B cell (primary cell): ENCODE measurements at places on chromosomes 1 and 21. TPM values are rescaled to one million over a fixed set of nuclear protein-coding genes. Genes with fewer than 3 reads are reported as not detected.

- DNase-seq = no peak
- H3K36me3 ChIP-seq = no peaks in the 10 kb centered on the region
- no peaks in the 10 kb centered on the region for H3K27me3 ChIP-seq
- H3K27ac ChIP-seq = no peak overlapping the region
Observed at GRCh38 chr1:17557986-17558385, 18.5 kb downstream of the ARHGEF10L start.

- DNase-seq = no peak
- H3K4me3 ChIP-seq = no peak overlapping the region
Observed at GRCh38 chr1:95504321-95504720, 270.3 kb downstream of the RWDD3 start.

DNA sequence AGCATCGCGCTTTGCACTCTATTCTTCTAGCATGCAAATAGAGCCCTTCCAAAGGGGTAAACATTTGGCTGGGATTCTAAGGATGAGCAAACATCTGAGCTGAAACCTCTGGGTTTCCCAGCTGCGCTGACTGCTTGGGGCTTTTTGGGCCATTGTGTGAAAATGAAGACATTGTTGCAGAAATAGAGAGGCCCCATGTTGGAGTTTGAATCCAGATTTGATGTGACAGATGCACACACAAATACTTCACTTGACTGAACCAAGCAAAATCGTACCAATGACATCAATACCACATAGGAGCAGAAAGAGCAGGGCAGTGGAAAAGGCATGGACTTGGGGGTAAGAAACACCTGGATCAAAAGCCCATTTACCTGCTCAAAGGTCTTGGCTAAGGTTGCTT lies 144.6 kb upstream of the HMGB4 start:
- no peaks in the 10 kb centered on the region for H3K4me1 ChIP-seq
- no peak overlapping the region for H3K4me3 ChIP-seq
- DNase-seq = no peak
- no peaks in the 10 kb centered on the region for H3K36me3 ChIP-seq
- H3K27me3 ChIP-seq = no peaks in the 10 kb centered on the region
- no peak overlapping the region for H3K27ac ChIP-seq

GRCh38 chr1:110211496-110212168 lies 1.5 kb downstream of the KCNC4 start:
- peak overlapping the region; percentile 56 for H3K4me3 ChIP-seq
- no peaks in the 10 kb centered on the region for H3K36me3 ChIP-seq
- peak; percentile 80 for DNase-seq

DNA sequence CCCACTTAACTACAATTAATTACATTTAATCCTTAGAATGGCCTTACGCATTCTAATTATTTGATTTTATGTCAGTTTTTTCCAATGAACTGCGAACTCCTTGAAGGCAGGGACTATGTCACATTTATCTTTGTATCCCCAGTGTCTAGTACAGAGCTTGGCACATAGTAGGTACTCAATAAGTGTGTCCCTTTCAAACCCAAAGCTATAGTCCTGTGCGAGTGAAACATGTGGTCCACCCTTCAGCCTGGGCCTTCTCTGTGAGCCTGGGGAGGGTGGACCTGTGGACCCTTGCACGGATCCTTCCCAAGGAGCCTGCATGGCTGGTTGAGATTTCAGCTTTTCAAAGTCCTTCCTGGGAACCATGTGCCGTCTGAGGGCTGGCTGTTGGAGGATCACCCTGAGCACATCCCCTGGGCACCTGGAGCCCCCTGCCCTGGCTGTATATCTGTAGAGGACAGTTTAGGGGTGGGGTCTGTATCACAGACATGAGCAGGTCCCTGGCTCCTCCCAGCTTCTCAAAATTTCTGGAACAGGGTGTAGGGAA lies 103.1 kb downstream of the IER5 start:
- H3K27ac ChIP-seq = no peak overlapping the region
- peaks cover 7% of the 10 kb centered on the region for H3K4me1 ChIP-seq
- H3K36me3 ChIP-seq = no peaks in the 10 kb centered on the region
- peaks cover 3% of the 10 kb centered on the region for H3K27me3 ChIP-seq
- no peak overlapping the region for H3K4me3 ChIP-seq
- no peak for DNase-seq

The SARS1 gene
- 115 and 119 TPM in 2 replicates for total RNA-seq

The SPAG17 gene
- total RNA-seq = not detected in 2 replicates

The IL12RB2 gene
- total RNA-seq = 0.58 and 0.67 TPM in 2 replicates

The ETV3L gene
- not detected in 2 replicates for total RNA-seq

The KIRREL1 gene
- not detected in 2 replicates for total RNA-seq

The SPRR2E gene
- not detected in 2 replicates for total RNA-seq
